ENCODE measurements at places on chromosomes 12 and 14. TPM values are rescaled to one million over a fixed set of nuclear protein-coding genes. Genes with fewer than 3 reads are reported as not detected.

- no peak for DNase-seq
These were observed 13.2 kb upstream of the MAP4K5 start for GRCh38 chr14:50545618-50546017.

DNA sequence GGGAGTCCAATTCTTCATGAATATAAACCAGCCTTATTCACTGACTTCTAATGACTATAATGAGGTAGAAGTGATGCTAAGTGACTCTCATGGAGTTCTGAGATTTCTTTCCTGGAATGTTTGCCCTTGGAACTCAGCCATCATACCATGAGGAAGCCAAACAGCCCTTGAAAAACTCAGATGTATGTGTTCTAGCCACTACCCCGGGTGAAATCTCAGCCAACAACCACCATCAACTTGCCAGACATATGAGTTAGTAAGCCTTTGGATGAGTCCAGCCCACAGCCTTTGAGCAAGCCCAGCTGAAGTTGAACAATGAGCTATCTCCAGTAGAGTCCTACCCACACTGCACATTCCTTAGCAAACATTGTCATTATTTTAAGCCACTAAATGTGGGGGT is 149.5 kb downstream of the SLC6A15 start:
- no peak for DNase-seq

The PLCZ1 gene
- 0.69 TPM for total RNA-seq

- peak; percentile 40 for DNase-seq
These were observed 4.7 kb downstream of the GPX2 start for GRCh38 chr14:64937821-64938193.

GRCh38 chr12:131710464-131711457 is at the start of gene SFSWAP:
TSS of gene SFSWAP (plus strand) at chr12:131711090. CDS start at chr12:131711230, 140 bp downstream.
- DNase-seq = peak; percentile 25

GRCh38 chr12:43115441-43116160 is 436.4 kb downstream of the ADAMTS20 start:
- peak; percentile 13 for DNase-seq

The KRT7 gene
- total RNA-seq = 124 TPM

- DNase-seq = no peak
These were observed 279.2 kb downstream of the SYT1 start for GRCh38 chr12:79143803-79144202.

The ITFG2 gene
- total RNA-seq = 7.8 TPM

DNA sequence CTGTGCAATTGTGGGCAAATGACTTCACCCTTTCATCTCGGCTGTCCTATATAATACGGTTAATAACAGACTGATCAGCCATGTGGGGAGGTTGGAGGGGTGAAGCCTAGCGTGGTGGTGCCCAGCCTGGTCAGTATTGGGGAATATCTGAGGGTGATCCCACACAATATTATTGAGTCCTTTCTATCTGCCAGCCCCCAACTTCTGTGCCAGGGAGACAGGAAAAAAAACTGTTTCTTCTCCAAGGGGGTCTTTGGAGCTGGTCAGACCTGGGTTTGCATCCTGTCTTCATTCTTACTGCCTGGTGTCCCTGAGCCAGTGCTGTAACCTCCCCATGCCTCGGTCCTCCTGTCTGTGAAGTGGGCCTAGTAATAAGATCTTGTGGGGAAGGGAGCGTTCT is 6.5 kb downstream of the CYP46A1 start:
- DNase-seq = no peak

DNA sequence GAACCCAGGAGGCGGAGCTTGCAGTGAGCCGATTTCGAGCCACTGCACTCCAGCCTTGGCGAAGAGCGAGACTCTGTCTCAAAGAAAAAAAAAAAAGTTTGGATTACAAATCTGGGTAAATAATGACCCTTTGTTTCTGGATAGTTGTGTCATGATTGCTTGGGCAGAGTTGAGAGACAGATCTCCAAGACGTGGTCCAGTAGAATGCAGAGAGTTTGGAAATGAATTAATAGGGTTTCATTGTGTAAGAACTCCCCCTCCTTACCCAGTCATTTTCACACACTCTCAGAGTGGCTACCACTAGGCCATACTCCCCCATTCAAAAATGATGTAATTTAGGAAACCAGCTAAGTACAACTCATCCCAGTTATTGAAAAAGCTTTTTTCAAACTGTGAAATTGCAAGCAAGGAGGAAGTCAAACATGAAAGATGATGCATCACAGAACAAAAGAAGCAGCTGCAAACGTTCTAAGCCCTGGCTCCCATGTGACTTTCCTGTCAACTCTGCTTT is 1331.9 kb downstream of the AACS start:
- peak; percentile 9 for DNase-seq

DNA sequence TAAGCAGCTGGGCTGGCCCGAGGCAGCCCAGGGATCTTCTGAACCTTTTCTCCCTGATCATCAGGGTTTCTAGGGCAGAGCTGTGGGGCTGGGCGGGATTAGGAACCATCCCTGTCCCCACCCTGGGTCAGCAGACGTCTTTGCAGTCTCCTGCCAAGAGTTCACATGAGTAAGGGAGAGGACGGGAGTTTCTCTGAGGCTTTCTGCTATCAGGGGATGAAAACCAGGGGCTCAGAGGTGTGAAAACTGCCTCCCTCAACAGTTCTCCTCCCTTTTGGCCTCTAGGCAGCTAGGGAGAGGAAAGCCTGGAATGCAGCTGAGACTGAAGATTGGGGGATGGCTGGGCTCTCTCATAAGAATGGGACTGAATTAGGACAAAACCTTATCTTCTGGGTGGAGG is 7.9 kb downstream of the ZNF385A start:
- DNase-seq = no peak

The KRT79 gene
- total RNA-seq = not detected

The GLIPR1L2 gene
- 0.65 TPM for total RNA-seq

The SMCO2 gene
- not detected for total RNA-seq

DNA sequence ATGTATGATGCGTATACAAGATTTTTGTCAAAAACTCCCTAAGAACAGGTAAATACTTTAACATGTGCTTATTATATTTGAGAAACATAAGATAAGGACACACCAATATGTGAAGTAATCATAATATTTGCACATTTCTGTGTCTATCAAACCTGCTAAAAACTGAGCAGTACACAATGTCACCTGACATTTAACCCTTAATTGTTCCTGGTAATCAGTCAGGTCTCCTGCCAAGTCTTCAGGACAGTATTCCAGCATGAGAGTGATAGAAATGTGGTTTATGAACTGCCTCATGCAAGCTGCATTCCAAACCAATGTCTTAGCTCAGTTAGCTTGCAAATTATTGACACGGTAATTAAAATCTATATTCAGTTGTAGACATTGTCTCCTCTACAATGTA is 4.2 kb downstream of the SOX5 start:
- DNase-seq = peak; percentile 14

DNA sequence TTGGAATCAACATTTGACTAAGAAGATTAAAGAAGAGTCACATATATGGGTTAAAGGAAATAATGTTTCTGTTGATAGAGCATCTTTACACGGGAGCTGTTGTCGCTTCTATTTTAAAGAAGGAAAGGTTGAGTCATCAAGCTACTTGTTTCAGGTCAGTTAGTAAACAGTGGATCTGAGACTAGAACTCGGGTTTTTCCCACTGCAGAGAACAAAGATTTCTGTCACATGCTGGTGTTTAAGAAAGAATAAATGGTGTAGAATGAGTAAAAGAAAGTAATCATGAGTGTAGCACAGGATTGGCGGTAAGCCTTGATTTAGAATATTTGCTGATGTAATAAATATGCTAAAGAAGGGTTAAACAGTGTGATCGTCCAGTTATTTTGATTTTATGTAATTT is 455.5 kb downstream of the AEBP2 start:
- peak; percentile 23 for DNase-seq

GRCh38 chr12:69239922-69240630 is 707 bp downstream of the CPSF6 start:
- no peak for DNase-seq

Measured in renal cortical epithelial cell (primary cell).